ENCODE measurements at places on chromosomes 1 and 21.

GRCh38 chr1:113784104-113784779 is 25.0 kb upstream of the PHTF1 start:
- DNase-seq, result no peak

- DNase-seq, result no peak
These were observed 8.5 kb downstream of the CD5L start for GRCh38 chr1:157833145-157833544.

DNA sequence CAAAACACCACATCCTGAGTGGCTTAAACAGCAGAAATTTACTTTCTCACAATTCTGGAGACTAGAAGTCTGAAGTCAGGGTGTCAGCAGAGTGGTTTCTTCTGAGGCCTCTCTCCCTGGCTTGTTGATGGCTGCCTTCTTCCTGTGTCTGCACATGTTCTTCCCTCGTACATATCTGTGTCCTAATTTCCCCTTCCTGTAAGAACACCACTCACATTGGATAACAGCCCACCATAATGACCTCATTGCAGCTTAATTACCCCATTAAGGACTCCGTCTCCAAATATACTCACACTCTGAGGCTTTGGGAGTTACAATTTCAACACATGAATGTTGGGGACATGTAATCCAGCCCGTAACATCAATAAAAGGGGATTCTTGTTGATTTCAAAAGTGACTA is 23.4 kb downstream of the C8A start:
- DNase-seq, result no peak

DNA sequence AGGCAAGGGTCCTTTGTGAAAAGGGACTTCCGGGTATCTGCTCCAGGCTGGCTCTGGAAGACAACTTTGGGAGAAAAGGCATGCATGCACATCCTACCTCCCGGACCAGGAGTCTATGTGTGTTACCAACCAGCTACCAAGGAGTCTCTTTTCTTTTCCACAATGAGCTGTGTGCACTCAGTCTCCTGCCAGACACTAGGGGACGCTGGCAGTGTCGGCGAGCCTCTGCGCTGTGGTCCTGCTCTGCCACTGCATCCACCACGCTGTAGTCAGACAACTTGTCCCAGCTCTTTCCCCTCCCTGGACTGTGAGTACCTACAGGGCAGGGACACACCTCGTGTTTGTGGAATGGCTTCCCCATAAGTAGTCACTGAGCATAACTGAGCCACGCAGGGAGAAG is 5.1 kb upstream of the SSR2 start:
- DNase-seq, result peak; percentile 44

- no peak for DNase-seq
These were observed 149.0 kb upstream of the C1orf87 start for GRCh38 chr1:60222360-60223115.

- DNase-seq, result no peak
These were observed 14.4 kb downstream of the GBP1 start for GRCh38 chr1:89050649-89051033.

GRCh38 chr1:23027352-23027907 is 8.2 kb downstream of the KDM1A start:
- no peak for DNase-seq

DNA sequence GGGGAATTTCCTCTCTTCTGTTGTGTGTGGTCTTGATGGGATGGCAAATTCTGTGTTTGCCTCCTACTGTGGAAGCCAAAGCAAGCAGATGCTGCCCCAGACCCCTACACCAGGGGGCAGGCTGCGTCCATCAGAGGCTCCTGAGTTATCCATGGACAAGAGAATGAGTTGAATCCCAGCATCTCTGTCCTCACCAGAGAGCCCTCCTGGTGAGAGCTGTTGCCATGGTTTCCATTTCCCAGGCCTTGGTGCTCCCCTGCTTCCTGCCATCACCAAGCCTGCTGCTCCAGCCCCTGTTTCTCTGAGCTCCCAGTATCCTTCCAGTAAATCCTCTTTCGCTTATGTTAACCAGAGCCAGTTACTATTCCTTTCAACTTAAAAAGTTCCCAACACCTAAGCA is 20.4 kb upstream of the GNG12 start:
- DNase-seq, result peak; percentile 90

- DNase-seq, result no peak
These were observed 6.2 kb upstream of the TRIM45 start for GRCh38 chr1:117127795-117128194.

DNA sequence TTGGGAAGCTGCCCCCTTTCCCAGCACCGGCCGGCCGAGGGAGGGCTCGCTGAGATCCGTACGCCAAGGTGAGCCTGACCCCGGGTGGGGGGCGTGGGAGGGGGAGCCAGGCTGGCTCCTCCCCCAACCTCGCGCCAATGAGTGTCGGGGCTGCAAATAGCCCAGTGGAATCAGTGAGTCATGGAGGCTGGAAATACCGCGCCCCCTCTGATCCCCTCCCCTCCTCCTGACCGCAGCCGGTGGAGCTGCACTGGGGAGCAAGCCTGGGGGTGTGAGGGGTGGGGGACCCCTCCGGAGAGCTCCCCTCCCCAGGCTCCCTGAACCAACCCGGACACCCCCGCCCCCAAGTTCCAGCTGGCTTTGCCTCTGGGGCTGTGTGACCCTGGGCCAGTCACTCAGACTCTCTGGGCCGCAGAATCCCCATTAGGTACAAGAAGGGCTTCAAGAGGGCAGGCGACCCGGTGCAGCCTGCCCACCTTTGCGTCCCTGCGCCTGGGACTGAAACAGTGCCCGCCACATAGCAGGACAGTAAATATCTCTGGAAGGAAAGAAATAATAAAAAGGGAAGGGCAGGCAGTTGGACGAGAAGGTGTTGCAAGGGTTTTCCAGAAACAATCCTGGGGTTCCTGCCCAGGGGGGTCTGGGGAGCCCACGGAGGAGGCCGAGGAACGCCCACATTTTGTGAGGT is 4.5 kb downstream of the HSPB7 start:
- peak; percentile 79 for DNase-seq

- peak; percentile 52 for DNase-seq
These were observed 1.4 kb upstream of the RGS2 start for GRCh38 chr1:192807211-192808162.

- DNase-seq, result no peak
These were observed 158.4 kb upstream of the COL6A1 start for GRCh38 chr21:45823100-45823681.

- DNase-seq, result no peak
These were observed 655 bp downstream of the COL6A1 start for GRCh38 chr21:45982092-45982757.

GRCh38 chr21:32917362-32918135 is 108.2 kb upstream of the OLIG2 start:
- DNase-seq, result peak; percentile 16

DNA sequence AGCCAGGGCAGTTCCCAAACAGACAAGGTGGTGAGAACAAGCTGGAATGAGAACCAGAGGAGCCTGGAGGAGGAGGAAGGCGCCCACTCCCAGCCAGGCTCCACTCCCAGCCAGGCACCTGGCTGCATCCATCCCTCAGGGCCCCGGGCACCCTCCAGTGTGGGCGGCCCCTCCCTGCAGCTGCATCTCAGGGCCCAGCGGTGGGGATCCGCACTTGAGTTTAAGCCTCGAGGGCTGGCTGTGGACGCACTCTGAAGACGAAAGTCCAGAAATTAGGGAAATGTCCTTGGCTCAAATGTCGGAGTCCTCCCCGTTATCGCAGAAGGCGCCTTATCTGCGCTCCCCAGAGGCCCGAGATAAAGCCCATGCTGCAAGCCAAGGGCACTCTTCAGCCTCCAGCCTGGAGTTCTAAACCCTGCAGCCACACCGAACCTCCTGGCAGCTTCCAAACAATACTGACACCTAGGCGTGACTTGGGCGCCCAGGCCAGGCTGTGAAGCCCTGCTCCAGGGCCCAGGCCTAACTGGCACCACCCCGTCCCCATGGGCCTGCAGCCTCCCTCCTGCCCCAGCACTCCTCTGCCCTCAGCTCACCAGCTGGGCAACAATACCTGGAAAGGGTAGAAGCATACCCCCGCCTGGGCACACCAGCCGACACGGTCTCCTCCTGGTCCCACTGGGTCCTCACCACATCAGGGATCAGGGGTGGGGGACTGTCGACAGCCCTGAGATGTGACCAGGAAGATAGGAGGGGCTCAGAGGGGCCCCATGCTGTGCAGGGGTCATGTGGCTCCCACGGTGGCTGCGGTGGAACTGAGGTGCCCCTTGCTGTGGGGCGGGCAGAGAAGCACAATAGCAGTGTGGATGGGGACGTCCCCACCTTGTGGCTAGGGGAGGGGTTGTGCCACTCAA is 184.8 kb upstream of the VAMP3 start:
- no peak for DNase-seq

- peak; percentile 29 for DNase-seq
These were observed 9.6 kb downstream of the DUSP23 start for GRCh38 chr1:159790237-159790917.

DNA sequence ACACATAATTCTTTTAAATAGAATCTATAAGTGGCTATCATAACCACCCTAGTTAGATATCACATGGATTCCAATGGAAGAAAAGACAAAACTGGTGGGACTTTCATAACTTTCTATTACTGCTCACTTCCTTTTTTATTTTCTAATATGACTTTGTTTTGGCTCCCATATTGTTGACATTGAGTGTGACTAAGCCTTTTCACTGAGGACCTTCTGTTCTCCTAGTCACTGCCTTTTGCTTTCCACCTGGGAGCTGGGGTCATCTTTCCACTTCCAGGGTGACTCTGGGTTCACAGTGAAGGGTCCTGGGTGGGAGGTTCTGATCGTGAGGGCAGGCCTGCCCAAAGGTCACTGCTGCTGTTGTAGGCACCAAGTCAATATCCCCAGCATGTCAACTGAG is 275.8 kb downstream of the TGFB2 start:
- DNase-seq, result peak; percentile 37

DNA sequence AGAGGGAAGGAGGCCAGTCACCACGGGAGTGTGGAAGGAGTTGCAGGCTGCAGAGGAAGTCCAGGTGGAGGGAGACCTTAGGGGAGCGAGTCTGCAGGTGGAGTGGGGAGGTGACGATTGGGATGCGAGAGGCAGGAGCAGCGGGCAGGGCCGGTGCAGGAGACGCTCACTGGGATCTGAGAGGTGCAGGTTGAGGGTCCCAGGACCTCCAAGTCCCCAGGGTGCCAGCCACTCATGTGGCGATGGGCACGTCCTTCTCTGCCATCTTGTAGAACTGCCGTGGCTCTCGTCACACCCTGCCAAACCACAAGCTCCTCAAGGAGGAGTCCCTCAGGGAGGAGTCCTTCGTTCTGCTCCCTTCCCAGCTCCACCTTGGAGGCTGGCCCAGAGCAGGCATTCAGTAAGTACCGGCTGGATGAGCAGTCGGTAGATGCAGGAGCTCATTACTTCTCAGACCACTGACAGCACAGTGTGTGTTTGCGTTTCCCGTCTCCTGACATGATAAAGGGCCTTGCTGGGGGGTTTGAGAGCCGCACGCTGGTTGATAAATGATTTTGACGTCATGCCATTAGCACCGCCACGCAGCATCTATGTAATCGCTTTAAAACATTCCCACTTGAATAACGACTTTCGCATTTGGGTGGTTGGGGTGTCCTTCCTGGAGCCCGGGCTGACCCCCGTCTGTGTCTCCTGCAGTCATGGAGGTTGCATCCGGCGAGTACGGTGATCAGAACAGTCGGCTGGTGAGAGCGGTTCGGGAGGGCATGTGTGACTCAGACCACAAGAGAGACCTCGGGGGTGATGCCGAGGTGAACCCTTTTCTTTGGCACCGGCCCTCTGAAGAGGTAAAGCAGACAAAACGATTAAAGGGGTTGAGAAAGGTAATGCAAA is 27.8 kb downstream of the TFF3 start:
- no peak for DNase-seq

- DNase-seq, result no peak
These were observed 12.9 kb downstream of the PPIE start for GRCh38 chr1:39751595-39751994.

DNA sequence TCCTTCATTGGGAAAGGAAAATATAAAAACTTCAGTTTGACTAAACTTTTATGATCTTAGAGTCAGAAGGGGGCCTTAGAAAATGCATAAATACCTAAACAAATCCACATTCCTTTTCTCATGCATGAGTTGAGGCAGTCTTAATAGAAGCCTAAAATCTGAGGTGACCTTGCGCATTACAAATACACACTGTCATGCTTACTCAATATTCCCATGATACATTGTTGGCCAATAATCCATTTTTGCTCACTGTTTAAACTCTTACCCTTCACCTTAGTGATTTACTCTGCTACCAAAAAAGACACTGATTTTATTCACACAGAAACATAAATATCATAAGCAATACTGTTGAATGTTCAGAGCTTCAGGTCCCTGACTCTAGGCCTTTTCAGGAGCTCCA is 19.1 kb upstream of the TMCO1 start:
- no peak for DNase-seq

- no peak for DNase-seq
These were observed 4.8 kb downstream of the ITLN1 start for GRCh38 chr1:160880216-160880615.

DNA sequence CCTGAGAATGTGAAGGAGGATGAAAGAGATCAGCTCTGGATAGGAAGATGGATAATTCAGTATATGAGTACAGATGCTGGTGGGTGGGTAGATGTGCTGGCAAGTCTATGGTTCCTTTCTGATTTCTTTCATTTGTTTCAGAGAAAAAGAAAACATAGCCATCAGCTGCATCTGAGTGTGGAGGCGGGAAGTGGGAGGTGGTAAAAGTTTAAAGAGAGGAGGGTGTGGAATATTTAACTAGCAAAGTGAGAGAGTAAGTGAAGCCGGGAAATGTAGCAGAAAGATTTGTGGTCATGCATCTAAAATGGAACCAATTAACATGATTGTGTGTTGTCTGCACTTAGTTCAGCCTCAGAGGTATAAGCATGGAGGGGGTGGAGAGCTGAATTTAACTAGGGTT is 16.4 kb downstream of the RPE65 start:
- no peak for DNase-seq

DNA sequence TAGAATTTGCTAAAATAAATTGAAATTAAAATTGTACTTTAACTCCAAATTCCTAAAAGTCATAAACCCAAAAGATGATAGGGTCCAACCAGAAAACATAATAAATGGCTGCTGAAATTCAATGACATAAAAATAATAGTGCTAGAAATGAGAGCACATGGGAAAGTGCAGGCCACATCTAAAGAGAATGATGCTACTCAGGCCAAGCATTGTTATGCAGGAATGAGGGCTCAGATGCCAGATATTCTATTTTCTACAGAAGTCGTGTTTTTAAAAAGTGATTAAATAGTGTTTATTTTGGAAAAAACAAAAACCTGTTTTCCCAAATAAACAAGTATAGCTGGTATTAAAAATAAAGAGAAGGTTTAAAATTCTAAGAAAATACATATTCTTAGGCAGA is 234.4 kb downstream of the KCNT2 start:
- DNase-seq, result no peak

- no peak for DNase-seq
These were observed 213.7 kb downstream of the ASTN1 start for GRCh38 chr1:176950736-176951324.

DNA sequence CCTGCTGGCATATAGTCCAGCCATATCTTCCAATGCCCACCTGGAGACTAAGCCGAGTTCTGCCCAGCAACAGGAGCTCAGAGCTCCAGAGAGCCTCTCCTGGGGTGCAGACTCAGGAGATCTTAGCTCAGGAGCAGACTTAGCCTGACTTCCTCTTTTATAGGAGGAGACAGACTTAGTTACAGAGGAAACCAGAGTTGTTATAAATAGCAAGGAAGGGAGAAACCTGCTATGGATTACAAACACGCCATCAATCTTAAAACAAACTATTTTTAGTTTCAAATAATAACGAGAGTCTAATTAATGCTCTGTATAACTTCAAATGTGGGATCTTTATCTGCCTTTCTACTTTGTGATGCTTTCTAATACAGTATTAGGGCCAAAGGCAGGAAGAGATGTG is 3.3 kb upstream of the KIF21B start:
- no peak for DNase-seq

- DNase-seq, result no peak
These were observed 4.1 kb upstream of the LSM10 start for GRCh38 chr1:36401602-36402503.
